ENCODE measurements at places on chromosomes 12 and 14.

GRCh38 chr12:123036466-123037285, 56.2 kb downstream of the ARL6IP4 start:
- DNase-seq, result no peak

GRCh38 chr14:93906341-93907329, 20.5 kb upstream of the FAM181A start:
- peak; percentile 23 for DNase-seq

DNA sequence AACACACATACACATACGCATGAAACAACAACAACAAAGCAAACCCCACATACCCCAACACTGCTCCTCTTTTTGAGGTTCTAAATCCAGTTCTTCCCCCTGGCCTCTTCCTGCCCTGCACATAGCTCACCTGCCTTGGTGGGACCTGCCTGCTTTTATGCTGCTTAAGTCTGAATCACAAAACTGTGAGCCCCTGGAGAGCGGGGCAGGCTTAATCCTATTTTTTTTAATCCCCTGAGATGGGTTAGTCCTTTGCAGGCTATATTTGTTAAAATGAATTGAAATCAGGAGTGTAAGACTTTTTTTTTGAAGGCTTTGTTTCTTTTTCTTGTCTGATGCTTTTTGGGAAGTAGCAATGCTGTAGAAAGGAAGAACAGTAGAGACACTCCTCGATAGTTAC, 84.6 kb upstream of the MAX start:
- no peak for DNase-seq

GRCh38 chr12:34295366-34296142, 273.3 kb downstream of the ALG10 start:
- DNase-seq, result no peak

DNA sequence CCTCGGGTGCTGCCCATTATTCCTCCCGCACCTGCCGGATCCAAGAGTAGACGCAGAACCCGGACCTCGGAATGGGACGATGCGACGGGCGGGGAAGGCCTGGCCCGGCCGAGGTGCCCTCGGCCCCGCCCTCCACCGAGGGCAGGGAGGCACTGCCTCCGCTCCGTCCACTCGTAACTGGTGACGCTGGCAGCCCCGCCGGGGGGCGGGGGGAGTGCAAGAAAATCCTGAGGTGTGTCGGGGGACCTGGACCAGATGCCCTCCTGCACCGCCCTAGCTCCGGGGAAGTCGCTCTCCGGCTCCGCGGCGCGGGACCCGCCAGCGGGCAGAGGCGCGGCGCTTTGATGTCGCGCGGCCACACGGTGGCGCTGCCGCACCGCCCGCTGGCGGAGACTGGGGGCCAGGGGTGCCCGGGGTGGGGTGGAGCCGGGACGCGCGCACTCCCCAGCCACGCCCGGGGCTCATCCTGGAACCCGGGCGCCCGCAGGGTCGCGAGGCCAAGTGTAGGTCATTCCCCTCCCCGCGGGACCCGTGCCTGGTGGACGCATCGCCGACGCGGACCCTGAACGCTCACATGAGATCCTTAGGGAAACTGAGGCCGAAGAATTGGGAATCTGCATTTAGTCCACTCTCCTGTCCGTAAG, 202.8 kb downstream of the TTC8 start:
- DNase-seq, result peak; percentile 32

DNA sequence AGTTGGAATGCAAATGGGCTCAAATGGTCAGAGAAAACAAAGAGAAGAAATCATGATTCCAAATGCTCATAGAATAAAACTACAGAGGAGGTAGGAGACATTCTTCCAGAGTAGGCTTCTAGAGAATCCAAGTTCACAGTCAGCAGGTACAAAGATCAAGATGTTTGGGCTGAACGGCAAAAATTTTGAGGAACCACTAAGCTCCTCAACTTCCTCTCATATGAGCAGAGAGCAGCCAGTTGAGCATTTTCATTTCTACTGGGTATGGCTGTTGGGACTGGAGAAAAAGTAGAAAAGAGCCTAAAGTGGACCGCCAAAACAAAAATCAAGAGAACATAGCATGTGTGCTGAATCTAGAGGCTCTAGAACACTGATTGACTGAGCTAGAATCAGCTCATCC, 73.8 kb upstream of the ARID2 start:
- no peak for DNase-seq

DNA sequence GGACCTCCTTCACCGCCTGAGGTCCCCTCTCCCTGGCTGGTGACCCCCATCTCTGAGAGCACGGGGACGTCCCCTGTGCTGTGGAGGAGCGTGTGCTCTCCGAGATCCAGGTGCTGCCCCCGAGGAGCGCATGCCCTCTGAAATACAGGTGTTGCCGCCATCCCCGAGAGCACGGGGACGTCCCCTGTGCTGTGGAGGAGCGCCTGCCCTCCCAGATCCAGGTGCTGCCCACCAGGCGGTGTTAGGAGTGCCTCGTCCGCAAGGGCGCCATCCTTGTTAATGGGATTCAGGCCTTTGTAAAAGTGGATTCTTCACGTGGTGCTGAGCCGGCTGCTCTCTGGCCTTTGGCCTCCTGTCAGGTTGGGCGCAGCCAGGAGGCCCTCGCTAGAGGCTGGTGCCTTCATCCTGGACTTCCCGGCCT, 10.1 kb downstream of the NOC4L start:
- no peak for DNase-seq
